ENCODE measurements at places on chromosomes 16 and 17.

DNA sequence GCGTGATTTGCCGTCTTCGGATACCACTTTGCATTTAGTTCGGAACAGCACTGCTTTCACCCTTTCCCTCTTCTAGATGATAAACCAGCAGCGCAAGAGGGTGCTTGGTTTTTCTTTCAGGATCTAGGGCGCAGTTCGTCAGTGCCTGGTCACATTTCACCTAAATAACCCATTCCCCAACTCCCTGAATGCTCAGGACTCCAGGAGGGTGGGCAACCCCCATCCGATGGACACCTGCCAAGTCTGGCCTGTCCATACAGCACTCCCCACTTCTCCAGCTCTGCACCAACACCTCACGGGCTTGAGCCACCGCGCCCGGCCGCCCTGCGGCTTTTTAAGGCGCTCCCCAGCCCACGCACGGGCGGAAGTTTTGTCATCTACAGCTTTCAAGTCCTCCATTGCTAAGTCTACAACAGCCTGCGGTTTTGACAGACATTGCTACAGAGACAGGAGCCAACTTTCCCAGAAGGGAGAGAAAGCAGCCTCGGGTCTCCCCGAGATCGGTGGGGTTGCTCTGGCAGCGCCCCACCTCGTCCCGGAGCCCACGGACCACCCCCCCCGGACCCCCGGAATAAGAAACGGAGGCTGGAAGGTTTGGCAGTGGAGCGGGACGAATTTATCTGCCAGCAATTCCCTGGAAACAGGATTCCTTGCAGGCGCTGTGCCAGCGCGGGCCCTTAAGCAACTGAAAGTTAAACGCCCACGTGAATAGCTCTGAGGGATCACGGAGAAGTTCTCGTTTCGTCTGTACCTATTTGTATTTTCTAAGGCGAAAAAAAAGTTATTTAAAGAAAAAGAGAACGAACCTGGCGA is 38.6 kb upstream of the SLFN13 start:
- DNase-seq = peak; percentile 36

GRCh38 chr17:73359352-73359751 is 47.6 kb upstream of the CDC42EP4 start:
- DNase-seq = no peak

DNA sequence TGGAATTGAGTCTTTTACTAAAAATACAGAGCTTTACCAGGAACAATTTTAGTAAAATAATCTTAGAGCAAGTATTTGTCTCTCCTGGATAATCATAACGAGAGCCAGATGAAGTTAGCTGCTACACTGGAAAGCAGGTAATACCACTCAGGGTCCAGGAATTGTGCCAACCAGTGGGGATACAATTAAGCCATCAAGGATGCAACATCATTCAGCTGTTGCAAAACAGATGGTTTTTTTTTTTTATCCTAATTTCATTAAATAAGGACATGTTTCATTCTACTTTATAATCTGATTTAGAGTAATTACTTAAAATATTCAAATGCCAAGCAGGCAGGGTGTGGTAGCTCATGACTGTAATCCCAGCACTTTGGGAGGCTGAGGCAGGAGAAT is 10.2 kb downstream of the MMD start:
- no peak for DNase-seq

DNA sequence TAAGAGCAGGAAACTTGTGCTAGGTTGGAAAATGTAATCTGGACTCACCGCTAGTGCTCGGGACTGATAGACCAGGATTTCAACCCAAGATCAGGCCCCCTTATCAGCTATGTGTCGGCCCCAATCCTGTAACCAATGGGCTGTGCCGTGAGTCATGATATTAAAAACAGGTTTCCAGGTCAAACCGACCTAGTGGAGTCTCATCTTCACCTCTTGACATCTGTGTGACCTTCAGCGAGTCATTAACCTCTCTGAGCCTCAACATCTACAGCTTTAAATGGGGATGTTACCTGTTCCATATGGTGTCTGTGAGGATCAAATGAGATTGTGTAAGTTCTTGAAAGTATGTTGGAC is 512 bp downstream of the PMM2 start:
- no peak for DNase-seq

- DNase-seq = peak; percentile 44
Measured at GRCh38 chr17:35588196-35588920, 1.2 kb downstream of the AP2B1 start.

DNA sequence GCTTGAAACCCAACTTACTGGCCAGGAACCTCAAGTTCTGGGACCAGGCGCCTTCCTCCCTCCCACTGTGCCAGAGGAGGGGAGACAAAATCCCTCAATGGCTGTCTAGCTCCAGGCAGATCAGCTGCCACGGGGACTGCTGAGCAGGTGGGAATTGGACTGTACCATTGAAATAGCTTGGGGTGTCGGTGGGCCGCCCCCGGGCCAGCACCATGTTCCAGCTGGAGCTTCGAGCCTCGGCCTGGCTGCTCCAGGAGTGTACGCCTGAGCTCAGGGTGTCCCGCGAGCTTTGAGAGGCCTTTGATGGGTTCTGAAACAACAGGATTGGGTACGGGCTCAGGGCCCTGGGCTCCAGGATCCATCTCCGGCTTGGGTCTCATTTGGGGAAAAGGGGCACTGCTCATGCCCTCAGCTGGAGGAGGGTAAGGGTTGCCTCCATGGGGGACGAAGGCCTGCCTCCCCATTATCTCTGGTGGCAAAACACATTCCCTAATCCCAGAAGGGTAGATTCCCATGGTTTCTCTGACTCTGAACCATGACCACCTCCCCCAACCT is 4.6 kb upstream of the SPATA32 start:
- DNase-seq = no peak

DNA sequence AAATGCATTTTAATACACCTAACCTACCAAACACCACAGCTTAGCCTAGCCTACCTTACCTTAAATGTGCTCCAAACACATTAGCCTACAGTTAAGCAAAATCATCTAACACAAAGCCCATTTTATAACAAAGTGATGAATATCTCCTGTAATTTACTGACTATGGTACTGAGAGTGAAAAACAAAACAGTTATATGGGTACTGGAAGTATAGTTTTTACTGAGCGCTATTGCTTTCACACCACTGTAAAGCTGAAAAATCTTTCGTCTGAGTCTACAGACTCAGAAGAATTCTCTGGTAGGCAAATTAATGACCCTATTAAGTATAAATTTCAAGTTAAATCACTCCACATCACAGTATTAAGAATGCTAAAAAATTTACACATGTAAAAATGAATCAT is 3.5 kb downstream of the GRB2 start:
- DNase-seq = no peak

DNA sequence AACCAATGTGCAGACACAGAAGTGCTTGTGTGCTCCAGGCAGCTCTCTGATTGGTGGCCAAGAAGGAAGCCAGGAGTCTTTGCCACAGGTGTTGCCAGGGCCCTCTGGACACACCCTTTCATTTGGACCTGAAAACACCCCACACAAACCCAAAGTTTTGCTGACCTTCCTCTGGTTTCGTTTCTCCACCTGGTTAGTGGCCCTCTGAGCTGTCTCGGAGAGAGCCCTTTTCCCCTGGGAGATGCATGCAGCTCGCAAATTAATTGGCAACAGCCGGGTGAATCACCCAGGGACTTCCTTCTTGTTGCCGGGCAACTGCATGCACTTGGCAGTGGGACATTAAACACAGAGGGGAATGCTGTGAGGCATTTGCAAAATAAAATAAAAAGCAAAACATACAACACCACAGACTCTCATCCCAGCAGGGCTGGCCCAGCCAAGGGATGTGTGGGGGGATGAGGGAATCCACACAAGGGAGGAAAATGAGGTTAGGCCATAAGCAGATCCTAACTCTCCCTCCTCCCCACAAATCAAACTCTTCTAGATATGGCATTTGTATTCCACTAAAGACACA is 286.6 kb downstream of the SOX9 start:
- peak; percentile 82 for DNase-seq

GRCh38 chr17:5419959-5420653 is at the start of gene RPAIN:
Gene RPAIN, plus strand, starts transcription at chr17:5420182. Its CDS starts 29 bp downstream, at chr17:5420211.
- no peak for DNase-seq

GRCh38 chr17:79986411-79987186 is 49.1 kb downstream of the TBC1D16 start:
- DNase-seq = no peak

DNA sequence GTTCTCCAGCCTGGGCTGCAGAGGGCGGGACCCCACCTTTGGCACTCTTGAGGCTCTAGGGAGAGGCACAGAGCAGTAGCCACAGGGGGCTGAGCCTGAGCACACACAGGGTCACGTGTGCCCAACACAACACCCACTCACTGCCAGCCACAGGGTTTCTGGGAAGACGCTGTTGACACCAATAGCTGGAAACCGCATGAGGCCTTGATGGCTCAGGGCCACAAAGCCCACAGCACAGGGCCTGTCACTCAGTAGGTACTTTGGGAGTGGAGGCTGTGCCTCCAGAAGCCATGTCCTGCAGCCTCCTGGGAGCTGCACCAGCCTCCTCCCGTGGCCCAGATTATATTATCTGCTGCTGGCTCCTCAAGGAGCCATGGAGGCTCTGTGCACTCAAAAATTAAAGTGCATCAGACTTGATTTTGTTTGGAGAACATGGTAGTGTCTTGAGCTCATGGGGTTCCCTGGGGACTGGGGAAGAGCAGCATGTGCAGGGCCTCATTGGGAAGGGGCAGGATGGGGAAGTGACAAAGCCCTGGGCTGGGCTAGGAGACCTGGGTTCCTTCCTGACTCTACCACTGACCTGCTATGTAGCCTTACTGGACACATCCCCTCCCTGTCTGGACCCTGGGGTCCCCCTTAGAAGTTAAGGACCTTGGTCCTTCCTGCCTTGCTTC is 12.5 kb upstream of the SREBF1 start:
- no peak for DNase-seq

DNA sequence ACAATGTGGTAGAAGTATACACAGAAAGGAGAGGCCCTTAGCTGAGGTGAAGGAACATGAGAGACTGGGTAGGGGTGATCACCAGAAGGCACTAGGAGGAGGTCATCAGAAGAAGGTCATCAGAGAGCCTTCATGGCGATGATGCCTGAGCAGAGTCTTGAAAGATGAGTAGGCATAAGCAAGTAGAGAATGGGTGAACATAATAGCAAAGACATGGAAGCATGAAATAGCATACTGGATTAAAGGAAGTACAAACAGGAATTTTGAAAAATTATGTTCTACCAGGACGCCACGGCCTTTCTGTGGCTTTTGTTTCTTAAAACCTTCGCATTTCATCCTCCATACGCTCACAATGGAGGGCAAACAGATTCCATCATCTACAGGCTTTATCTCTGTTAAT is 2.9 kb downstream of the IKZF3 start:
- no peak for DNase-seq

GRCh38 chr16:62638324-62638911 is 602.2 kb upstream of the CDH8 start:
- DNase-seq = no peak
